Activated CD4-positive, alpha-beta T cell treated with anti-CD3 and anti-CD28 coated beads, Interleukin-2, amount 50 U/mL, for 48 hours (primary cell): ENCODE measurements at places on chromosomes 5 and 9.
A peak's percentile ranks its signal among the peaks of the same experiment; 100 is the strongest.

GRCh38 chr5:175796536-175797499 is 74.6 kb upstream of the CPLX2 start:
- DNase-seq: peak; percentile 80

- no peak for DNase-seq
Observed at GRCh38 chr5:148825716-148826052, 727 bp upstream of the ADRB2 start.

- DNase-seq: no peak
Observed at GRCh38 chr5:139739150-139739974, 56.2 kb upstream of the PSD2 start.

GRCh38 chr5:16051246-16051755 is 128.3 kb downstream of the MARCHF11 start:
- DNase-seq: no peak

DNA sequence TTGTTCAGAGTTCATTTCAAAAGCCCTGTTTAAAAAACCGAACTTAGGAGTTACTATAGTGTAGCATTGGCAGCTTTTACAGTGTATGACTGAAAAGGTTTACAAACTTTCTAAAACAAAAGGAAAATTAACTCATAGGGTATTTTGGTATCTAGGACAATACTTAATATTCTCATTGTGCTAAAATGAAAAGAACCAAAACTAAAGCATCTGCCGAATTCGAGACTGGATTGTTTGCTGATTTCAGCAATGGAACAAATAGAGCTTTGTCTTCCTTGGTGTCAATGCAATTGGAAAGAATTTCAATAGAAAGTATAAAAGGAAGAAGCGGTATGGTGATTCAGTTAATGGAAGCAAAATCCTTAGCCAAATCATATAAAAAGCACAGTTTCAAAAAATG is 254.1 kb downstream of the SLF1 start:
- no peak for DNase-seq

DNA sequence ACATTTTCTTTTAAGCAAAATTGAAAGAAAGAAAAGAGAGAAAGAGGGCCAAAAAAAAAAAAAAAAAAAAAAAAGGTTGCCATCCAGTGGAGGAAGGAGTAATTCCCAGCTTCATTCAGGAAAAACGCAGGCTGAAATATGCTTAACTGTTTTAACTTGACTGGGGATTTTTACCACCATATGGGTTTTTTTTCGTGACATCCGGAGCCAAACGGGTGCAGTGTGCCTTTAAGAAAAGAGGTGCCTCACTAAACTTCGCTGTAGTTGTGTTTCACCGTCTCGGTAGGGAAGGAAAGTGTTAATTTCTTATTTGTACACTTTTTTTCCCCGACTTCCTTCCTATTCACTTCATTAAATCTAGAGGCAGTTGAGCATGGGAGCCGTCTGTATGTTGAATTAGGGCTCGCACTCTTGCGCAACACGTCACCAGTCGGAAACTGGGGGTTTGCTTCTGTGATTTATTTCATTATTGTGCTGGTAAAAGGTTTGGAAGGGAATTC is 143.0 kb downstream of the SMARCA2 start:
- DNase-seq: peak; percentile 23

GRCh38 chr5:141431286-141431685 is 979 bp downstream of the PCDHGA12 start:
- no peak for DNase-seq

- DNase-seq: no peak
Observed at GRCh38 chr5:64069486-64069885, 96.2 kb upstream of the RNF180 start.

GRCh38 chr5:140007311-140007710 is 35.8 kb downstream of the NRG2 start:
- no peak for DNase-seq
